ENCODE measurements at places on chromosomes 7 and 10. TPM values are rescaled to one million over a fixed set of nuclear protein-coding genes. Genes with fewer than 3 reads are reported as not detected.

Gene DENND2A
- 1.8 TPM for total RNA-seq

Gene KCNMA1
- 139 TPM for total RNA-seq

Gene ELAPOR2
- total RNA-seq, result 7.7 TPM

Gene WIPF3
- not detected for total RNA-seq

Gene CRHR2
- total RNA-seq, result not detected

Gene FAM3C
- 83.5 TPM for total RNA-seq

Gene PODXL
- 131 TPM for total RNA-seq

Gene ADAM12
- total RNA-seq, result 1.7 TPM

Gene LAMB4
- not detected for total RNA-seq

Gene CYP2C18
- total RNA-seq, result 0.05 TPM

Measured in HT1080 (cell line).